Left lung (tissue), 14 donors: ENCODE measurements at places on chromosomes 3 and 15.

DNA sequence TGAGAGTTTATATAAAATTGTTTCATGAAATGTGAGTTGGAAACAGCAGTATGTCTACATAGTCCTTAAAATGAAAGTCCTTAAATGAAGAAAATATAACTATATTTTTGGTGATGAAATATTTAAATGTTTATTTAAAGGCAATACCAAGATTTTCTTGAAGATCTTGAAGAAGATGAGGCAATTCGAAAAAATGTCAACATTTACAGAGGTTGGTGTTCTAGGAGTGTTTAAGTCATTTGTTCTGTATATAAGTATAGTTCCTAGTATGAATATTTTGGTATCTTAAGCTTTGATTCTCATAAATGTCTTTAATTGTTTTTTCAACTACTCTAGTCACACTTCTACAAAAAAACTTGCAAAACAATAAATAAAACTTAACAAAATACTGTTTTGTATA lies 29.0 kb downstream of the NMD3 start:
- DNase-seq: no peak

GRCh38 chr3:43030162-43030935 lies 51.2 kb downstream of the GASK1A start:
- no peak for DNase-seq

GRCh38 chr3:90184861-90185260 lies 1077.4 kb downstream of the EPHA3 start:
- no peak for DNase-seq

- no peak for DNase-seq
Measured at GRCh38 chr15:70447521-70447920, 315.8 kb downstream of the UACA start.

- no peak for DNase-seq
Measured at GRCh38 chr15:23564821-23565394, 566 bp upstream of the MKRN3 start.

DNA sequence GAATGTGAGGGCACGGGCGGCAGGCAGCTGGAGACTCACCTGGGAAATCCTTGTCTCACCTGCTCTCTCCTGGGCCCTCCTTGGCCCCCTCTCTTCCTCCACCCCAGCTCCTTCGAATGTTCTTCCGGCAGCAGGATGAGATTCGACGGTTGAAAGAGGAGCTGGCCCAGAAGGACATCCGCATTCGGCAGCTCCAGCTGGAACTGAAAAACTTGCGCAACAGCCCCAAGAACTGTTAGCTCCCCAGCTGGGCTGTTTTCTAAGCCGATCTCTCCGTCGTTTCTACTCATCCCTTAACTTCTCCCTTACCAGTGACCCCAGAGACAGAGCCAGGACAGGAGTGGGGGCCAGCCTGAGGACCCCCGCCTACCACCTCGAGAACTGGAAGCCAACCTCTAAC lies 95.0 kb downstream of the ANP32A start:
- peak; percentile 62 for DNase-seq

GRCh38 chr15:50747523-50747922 lies 18.0 kb downstream of the SPPL2A start:
- DNase-seq: no peak

DNA sequence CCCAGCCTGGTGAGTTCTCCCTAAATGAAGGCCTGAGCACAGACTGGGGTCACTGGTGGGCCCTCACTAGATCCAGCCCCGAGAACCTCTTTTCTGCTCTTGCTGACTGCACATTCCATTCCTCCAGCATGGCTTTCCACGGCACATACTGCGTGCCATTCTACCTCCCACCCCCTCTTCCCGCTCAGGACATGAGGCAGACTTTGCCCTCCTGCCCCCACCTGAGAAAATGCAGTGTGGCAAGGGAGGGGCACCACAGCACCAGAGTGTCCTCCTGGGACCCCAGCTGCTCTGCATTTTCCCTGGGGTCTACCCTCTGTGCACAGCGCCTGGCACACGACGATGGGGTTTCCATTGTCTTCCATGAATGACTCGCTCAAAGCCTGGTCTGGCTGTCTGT lies 6.1 kb upstream of the SLCO2A1 start:
- DNase-seq: no peak

- peak; percentile 37 for DNase-seq
Measured at GRCh38 chr3:142279965-142280590, 54.7 kb upstream of the GK5 start.

DNA sequence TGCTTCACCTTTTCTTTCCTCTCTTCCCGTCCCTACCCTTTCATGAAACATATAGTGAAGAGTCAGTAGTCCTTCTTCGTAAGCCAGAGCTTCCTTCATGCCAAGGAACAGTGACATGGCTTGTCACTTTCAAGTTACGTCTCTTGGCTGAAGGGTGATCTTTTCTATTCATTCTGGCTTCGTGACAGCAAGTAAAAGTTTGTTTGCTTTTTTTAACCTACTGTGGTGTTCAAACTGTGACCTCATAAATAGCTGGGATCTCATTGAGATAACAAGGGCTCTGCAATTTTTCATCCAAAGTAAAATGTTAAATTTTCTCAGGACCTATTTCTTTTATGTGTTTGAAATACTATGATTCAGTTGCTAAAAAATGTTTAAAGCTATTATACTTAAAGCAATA lies 10.5 kb downstream of the CDIN1 start:
- DNase-seq: no peak

- no peak for DNase-seq
Measured at GRCh38 chr15:84591815-84592214, 9.0 kb upstream of the ZSCAN2 start.

DNA sequence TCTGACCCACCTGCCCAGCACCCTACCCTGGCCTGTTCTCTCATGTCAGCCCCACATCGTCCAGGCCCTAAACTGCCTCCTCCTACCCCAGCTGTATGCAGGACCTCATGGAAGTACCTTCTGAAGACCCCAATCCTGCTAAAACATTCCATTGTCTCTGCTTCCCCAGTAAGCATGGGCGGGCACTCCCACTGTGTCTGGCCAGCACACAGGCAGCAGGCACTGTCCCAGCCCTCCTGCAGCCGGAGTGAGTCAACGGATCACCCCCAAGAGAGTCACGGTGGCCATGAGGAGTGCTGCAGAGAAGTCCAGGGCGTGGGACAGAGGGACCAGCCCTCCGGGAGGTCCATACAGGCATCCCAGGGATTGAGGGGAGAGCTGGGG lies 36.4 kb upstream of the SLCO2A1 start:
- DNase-seq: no peak

DNA sequence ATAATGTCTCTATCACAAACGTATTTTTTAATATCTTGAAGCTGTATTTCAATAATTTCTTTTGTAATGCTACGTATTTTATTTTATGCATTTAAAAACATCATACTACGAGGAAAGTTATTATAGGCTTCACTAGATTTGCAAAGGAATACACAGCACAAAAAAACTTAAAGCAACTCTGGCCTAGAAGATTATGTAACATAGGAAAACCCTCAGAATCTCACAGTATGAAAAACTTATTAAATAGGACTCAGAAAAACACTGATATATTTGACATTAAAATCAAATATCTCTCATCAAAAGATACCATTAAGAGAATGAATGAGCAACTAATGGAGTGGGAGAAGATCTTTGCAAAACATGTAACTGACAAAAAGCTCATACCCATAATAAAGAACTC lies 63.7 kb downstream of the DMXL2 start:
- DNase-seq: no peak

DNA sequence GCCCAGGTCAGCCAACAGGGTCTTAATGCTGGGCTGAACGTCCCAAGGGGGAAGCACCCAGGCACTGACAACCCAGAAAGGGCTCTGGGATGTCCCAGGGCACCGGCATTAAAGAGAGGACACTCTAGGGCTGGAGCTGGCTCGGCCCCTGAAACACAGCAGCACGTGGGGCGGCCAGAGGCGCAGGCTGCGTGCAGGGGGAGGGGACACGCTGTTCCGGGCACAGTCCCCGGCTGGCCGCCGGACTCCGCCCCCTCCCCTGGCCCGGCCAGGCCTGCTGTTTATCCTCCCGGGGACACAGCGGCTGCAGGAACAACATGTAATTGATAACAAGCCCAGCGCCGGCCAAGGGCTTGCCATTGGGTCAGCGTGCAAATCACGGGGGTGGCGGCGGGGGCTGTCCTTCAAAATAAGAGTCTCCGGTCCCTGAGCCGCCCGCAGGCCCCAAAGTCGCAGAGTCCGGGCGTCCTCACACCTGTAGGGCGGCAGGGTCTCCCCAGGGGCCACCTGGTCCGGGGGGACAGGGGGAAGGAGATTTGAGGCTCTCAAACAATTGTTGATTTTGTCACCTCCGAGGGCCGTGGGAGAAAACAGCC lies 1.3 kb downstream of the KLF15 start:
- DNase-seq: peak; percentile 91

DNA sequence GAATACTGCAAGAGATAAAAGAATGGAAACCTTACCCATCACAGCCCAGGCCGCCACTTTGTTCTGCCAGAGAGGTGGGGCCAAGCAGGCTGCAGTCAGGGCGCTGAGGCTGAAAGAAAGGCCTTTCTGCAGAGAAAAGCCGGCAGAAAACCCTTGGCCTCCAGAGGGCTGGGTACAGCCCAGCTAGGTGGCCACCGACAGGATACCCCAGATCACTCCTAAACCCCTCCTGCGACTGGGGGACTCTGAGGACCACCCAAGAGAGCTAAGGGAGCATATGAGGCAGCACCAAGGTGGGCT lies 69.3 kb downstream of the SMAD6 start:
- no peak for DNase-seq

DNA sequence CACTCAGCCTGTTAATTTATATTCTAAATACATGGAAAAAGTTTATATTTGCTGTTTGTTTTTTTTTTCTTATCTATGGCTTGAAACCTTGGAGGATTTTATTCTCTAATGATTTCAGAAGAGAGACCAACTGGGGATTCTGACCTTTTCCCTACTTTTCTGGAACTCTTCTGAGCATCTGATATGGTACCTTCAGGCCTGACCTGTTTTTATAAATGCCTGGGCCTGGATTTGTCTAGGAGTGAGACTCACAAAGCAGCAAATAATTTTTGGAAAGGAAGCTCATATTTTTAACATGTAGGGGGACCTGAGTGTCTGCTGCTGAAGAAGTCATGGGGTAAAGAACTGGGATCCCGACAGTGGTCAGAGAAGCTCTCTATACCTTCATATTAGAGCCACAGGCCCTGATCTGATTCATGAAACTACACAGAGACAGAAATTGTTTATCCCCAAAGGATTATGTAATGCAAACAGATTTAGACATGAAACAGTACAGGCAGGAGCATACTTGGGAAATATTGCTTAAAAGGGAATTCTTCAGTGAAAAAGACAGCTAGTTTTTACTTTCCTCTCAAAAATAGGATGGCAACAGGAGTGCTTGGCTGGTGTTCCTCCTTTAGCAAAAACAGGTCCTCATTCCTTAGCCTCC lies 15.9 kb downstream of the PPM1L start:
- DNase-seq: no peak

DNA sequence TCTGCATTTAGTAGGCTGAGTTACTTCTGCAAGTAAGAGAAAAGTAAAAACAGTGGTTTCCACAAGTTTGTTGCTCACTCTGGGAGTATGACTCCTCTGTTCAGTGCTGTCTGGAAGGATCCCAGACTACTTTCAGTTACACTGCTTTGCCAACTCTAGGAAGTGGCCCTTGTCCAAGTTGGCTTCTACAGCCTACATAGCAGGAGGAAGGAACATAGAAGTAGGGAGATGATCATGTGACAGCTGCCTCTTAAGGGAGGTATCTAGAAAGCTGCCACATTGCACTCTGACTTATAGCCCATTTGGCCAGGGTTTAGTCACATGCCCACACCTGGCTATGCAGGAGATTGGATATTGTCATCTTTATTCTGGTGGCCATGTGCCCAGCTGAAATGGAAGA lies 298.1 kb downstream of the NSUN3 start:
- DNase-seq: peak; percentile 6

DNA sequence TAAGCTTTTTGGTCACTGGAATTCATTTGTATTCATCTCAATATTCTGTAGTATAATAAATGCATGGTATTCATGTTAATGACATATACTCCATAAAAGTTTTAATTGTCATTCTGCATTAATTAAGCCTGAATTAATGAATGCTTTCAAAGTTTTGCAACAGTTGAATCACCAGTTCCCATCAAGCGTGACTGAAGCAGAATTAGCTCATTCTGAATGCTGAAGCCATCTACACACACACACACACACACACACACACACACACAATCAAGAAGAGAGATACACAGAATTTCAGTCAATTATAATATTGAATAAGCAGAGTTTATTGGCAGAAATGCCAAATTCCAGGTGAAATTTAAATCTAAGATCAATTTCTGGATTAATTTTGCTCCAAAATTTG lies 252.1 kb upstream of the KCNMB2 start:
- DNase-seq: no peak

DNA sequence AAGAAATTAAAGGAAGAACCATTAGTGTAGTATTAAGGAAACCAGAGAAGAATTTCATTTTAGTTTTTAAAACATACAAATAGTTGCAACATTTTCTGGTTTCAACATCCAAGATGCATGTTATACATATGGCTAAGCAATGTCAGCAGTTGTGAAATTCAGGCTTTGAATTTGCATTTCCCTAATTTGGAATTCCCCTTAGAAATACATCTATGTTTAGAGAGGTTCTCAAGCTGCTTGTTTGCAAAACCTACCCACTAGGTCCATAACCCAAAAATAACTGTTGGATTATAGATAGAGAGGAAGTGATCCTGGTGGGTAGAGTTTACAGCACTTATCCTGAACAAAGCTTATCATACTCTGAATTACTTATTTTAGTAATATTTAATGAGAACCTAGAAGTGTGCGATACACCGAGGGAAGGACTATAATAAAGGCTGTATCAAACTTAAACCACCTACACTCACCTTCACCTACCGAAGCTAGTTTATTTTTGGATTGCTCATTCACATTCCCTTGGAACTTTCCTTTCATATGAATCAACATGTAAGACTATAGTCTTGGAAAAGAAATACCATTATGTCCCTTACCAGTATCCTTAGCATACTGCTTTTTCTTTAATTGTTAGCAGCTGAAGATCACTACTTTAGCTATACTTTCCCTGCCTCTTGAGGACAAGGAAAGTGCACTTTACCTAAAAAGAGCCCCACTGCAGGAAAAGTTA lies 60.6 kb downstream of the CHAC1 start:
- no peak for DNase-seq

- DNase-seq: no peak
Measured at GRCh38 chr3:67875338-67875737, 220.9 kb upstream of the SUCLG2 start.

DNA sequence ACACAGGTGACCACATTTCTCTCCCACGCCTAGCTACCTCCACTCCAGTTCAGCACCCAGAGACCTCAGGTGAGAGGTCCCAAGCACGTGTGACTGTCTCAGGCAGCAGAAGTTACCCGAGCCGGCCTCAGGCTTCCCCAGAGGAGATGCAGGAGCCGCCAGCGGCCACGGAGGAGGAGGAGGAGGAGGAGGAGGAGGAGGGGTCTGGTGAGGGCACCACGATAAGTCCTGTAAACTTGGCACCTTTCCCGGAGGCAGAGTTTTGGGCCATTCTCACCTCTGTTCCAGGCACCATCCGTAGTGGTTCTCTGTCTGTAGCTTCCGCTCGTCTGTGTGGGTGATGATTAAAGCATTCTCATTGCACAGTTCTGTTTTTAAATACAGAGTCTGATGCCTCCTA lies 56.1 kb downstream of the CCK start:
- DNase-seq: no peak

GRCh38 chr3:12454816-12455121 lies 29.5 kb upstream of the TSEN2 start:
- DNase-seq: no peak

- no peak for DNase-seq
Measured at GRCh38 chr15:31561156-31561555, 234.5 kb downstream of the KLF13 start.
